ENCODE measurements at places on chromosomes 7 and 10.

DNA sequence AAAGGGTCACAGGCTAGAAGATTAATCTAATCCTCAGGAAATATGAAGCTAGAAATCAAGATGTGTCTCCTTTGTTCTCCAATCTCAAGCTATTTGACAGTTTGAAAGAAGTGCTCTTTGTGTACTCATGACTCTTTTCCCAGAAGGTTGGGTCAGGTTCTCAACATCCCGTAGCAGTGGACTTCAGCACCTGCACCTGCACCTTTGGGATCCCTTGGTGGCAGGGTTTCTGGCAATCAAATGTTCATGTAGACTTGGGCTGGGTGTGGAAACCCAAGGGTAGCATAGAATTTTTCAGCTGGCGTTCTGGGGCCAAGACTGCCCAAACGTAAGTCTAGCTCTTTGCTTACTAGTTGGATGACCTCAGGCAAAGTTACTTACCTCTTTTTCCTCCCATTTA is 134.4 kb downstream of the ADRA2A start:
- DNase-seq: no peak

GRCh38 chr7:97731736-97732564 is at the start of gene TAC1:
TSS of gene TAC1 (plus strand) at chr7:97732086. CDS start at chr7:97732613, 527 bp downstream.
- DNase-seq: peak; percentile 22

DNA sequence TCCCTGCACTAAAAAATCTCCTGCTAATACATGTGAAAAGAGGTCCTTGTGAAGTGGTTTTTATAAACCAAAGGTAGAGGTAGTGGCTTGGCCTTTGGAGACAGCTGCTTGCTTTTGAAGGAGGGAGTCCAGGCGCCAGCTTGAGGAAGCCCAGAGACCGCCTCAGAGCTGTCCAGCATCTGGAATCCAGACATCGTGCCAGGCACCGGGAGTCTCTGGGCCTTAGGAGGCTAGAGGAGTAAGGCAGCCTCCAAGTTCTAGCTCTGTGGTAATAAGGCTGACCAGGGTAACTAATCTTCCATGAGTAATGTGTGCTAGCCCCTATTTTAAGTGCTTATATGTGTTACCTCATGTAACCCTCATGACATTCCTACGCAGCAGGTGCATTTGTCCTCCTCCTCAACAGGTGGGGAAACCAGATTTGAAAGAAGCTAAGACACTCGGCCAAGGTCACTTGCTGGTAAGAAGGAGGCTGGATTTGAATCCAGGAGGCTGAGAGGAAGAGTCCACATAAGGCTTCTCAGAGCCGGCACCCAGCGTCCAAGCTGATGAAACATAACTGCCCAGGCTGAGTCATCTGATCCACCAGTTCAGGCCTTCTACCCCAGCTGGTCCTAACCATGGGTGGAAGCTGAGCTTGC is 26.1 kb downstream of the PRLHR start:
- no peak for DNase-seq

DNA sequence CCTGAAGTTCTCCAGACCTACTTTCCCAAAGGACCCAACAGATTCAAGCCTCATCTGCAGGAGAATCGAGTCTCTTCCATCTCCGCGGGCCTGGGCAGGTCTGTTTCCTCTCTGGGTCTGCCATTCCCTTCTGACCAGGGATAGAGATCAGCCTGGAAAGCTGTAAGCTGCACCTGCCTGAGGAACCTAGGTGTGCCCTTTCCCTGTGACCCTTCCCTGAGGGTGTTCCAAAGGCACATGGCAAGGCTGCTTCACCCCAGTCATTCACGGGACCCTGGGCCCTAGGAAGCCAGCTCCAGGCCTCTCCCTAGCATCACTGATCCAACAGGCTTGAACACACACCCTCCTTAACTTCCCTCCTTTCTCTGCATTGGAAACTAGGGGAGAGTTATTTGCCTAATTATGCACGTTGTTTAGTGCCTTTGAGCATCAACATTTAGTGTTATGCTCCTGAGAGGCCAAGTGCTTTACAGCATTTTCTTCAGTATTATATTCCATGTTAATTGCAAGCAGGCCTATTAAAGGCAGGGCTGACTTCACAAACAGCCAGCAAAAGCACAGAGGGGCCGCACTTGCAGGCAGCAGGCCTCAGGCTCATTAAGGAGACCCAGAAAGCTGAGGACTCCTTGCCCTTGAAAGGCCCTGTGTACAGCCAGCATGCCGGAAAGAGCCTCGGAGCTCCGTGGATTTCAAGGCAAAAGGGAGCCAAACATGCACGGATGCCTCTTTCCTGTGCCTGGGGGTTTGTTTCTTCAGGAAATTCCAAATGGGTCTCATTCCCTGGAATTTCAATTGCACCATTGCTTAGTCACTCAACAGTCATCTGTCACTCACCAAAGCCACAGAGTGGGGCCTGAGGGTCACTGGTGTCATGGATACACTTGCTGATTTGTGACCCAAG is 91.0 kb upstream of the FAM20C start:
- DNase-seq: peak; percentile 81

GRCh38 chr7:28698840-28699239 is 259.3 kb downstream of the TRIL start:
- DNase-seq: no peak

- no peak for DNase-seq
Measured at GRCh38 chr7:153530441-153530840, 521.8 kb upstream of the DPP6 start.

DNA sequence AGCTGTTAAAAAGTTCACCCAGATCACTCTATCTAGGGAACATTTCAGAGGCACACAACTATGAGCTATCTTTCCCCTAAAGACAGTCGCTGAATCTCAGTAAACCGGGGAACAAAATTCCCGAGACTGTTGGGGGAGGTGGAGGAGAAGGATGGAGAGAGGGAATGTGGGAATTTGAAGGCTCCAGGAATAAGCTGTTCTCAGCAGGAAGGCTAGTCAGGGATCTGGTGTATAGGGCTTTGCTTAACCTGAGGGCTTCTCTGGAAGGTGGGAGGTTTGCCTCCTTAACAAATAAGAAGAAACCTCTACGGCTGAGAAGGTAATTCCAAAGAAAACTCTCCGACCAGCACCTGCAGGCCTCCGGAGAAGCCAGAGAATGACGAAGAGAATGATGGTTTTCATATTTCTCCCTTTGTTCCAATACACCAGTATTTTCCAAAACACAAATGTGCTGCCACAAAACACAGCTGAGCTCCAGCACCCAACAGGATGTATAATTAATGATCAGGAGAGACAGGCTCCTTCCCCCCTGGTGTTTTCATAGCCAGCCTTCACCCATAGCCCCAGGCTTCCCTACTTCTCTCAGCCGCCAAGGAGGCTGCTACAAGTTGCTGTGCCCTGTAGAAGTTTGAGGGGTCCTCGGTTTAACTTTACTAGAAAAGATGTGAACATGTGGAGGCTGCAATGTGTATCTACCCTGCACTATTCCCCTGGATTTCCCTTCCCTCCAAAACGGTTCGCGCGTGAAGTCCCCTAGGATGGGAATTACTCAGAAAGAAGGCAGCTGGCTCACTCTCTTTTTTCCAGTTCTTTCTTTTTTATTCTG is 2.0 kb downstream of the KCNMA1 start:
- DNase-seq: peak; percentile 28

Data from adipocyte (in vitro differentiated cells).